Suprapubic skin (tissue), 4 donors: ENCODE measurements at places on chromosomes 6 and 20. TPM values are rescaled to one million over a fixed set of nuclear protein-coding genes. Genes with fewer than 3 reads are reported as not detected.

DNA sequence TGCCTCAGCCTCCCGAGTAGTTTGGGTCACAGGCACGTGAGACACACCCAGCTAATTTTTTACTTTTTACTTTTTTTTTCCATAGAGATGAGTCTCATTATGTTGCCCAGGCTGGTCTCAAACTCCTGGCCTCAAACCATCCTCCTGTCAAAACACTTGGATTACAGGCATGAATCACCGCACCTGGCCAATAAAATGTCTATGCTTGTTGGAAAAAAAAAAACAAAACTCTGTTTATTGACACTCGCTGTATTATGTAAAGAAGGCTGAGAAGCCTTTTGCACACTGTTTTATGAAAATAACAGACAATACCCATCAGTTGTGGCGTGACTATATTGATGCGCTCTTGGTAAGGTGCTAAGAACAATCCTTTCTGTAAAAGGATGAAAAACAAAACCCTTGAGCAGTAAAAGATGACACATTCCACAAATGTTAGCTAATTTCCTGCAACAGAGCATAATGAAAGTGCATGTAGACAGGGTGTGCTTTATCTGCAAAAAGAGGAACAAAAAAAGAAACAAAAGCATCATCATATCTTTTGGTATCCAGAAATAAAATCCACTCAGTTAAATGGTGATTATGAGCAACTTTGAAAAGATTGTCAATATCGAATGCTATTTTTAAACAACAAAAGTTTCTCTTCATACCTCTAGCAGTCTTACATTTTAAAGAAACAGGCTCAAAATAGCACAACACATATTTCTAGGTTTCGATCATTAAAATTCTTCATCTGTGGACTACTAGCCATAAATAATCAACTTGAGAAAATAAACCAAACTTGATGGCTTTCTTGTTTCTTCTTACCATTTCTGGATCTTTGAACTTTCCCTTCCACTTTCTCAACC is 108.3 kb upstream of the PHACTR1 start:
- H3K27ac ChIP-seq, result no peak overlapping the region
- no peak for DNase-seq
- H3K27me3 ChIP-seq, result no peaks in the 10 kb centered on the region
- H3K36me3 ChIP-seq, result no peaks in the 10 kb centered on the region
- peaks cover 16% of the 10 kb centered on the region for H3K4me1 ChIP-seq

GRCh38 chr20:50213531-50214106 is 23.0 kb downstream of the CEBPB start:
- H3K36me3 ChIP-seq, result no peaks in the 10 kb centered on the region
- H3K27ac ChIP-seq, result no peak overlapping the region
- no peaks in the 10 kb centered on the region for H3K27me3 ChIP-seq
- DNase-seq, result no peak
- peaks cover 26% of the 10 kb centered on the region for H3K4me1 ChIP-seq

GRCh38 chr6:89140347-89141156 is 5.3 kb upstream of the PM20D2 start:
- peaks cover 3% of the 10 kb centered on the region for H3K4me1 ChIP-seq
- H3K27ac ChIP-seq, result no peak overlapping the region
- no peak for DNase-seq
- H3K36me3 ChIP-seq, result no peaks in the 10 kb centered on the region
- no peaks in the 10 kb centered on the region for H3K27me3 ChIP-seq
- H3K4me3 ChIP-seq, result no peak overlapping the region

DNA sequence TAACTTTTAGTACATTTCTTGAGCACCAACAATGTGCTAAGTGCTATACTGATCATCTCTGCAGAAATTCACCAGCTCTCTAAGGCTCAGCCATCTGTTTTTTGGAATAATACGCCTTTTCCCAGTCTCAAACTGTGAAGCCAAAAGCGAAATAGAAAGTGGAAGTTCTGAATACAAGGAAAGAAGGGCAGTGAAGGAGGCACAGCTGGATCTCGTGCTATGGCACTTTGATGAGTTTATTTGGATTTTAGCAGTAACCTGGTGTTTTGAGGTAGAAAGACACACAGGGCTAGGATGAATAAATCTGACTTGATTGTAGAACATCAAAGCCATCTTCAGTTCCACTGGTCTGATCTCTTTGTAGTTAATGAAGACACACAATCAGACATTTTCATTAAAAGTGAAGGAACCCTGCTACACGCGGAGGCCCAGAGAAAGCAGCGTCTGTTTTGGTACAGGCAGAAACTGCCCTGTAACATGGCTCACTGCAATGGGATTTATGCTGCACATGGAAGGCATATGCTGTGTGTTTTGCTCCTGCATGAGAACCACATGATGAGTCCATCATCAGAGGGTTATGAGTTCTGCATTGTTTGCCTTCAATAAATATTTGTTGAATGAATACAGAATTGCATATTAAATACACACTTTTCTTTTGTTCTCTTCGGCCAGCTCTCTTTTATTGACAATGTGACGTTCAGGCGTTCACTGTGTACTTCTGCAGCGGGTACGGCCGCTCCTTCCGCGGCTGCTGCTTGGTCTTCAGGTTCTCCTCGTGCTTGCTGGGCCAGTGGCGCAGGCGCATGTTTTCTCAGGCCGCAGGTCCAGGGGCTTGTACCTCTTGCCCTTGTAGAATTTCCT is 100.9 kb downstream of the PREP start:
- H3K36me3 ChIP-seq, result peaks cover 24% of the 10 kb centered on the region
- no peak overlapping the region for H3K4me3 ChIP-seq
- H3K27ac ChIP-seq, result no peak overlapping the region
- no peaks in the 10 kb centered on the region for H3K4me1 ChIP-seq
- H3K27me3 ChIP-seq, result no peaks in the 10 kb centered on the region

- no peaks in the 10 kb centered on the region for H3K36me3 ChIP-seq
- H3K27me3 ChIP-seq, result peaks cover 25% of the 10 kb centered on the region
- no peak overlapping the region for H3K27ac ChIP-seq
These were observed 2.0 kb downstream of the MYB start for GRCh38 chr6:135183002-135183531.

GRCh38 chr6:113574147-113574546 is 283.0 kb upstream of the MARCKS start:
- H3K36me3 ChIP-seq, result no peaks in the 10 kb centered on the region
- no peaks in the 10 kb centered on the region for H3K27me3 ChIP-seq
- H3K27ac ChIP-seq, result no peak overlapping the region
- no peak for DNase-seq

- no peak overlapping the region for H3K27ac ChIP-seq
- H3K36me3 ChIP-seq, result no peaks in the 10 kb centered on the region
- H3K4me1 ChIP-seq, result no peaks in the 10 kb centered on the region
- H3K27me3 ChIP-seq, result no peaks in the 10 kb centered on the region
These were observed 12.4 kb upstream of the KIAA0408 start for GRCh38 chr6:127471379-127472255.

DNA sequence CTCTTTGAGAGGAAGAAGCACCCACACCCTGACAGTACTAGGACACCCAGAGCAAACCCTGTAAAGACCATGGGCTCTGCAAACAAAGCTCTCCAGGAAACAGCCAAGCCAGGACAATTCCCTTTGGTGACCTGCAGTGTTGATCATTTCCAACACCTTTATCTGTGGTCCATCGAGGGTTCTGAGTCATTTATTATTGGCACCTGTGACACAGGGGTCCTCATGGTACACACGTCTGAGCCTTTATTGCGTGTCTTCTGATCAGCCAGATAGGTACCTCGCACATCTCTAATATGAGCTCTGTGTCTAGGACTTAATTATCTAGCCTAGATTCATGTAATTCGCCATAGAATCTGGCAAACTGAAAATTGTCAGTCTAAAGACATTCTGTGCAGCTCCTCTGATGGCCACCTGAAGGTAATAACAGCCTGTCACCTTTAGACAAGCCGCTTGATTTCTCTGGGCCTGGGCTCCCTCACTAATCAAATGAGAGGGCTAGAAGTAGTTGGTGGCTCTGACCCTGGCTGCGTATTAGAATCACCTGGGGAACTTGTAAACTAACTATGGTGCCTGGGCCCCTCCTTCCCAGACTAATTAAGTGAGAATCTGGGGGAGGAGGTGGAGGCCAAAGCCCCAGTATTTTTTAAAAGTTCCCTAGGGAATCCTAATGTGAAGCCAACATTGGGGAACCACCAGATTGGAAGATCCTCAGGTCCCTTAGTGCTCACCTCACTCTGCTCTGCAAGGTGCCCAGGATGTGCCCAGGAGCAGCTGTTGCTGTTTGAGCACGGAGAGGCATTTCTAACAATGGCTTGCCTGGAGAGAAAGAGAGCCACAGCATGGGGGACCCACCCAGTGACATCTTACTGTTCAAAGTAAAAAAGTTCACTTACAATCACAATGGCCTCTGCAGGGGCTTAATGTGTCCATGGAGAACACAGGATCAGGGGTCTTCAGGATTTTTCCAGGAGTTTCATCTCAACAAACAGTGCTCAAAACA is 122.0 kb upstream of the ARID1B start:
- H3K27ac ChIP-seq, result no peak overlapping the region
- DNase-seq, result no peak
- H3K27me3 ChIP-seq, result no peaks in the 10 kb centered on the region
- no peaks in the 10 kb centered on the region for H3K36me3 ChIP-seq
- H3K4me3 ChIP-seq, result no peak overlapping the region

GRCh38 chr6:100320686-100321085 is 144.0 kb downstream of the SIM1 start:
- no peaks in the 10 kb centered on the region for H3K36me3 ChIP-seq
- H3K4me1 ChIP-seq, result no peaks in the 10 kb centered on the region
- no peak overlapping the region for H3K4me3 ChIP-seq
- no peak overlapping the region for H3K27ac ChIP-seq

DNA sequence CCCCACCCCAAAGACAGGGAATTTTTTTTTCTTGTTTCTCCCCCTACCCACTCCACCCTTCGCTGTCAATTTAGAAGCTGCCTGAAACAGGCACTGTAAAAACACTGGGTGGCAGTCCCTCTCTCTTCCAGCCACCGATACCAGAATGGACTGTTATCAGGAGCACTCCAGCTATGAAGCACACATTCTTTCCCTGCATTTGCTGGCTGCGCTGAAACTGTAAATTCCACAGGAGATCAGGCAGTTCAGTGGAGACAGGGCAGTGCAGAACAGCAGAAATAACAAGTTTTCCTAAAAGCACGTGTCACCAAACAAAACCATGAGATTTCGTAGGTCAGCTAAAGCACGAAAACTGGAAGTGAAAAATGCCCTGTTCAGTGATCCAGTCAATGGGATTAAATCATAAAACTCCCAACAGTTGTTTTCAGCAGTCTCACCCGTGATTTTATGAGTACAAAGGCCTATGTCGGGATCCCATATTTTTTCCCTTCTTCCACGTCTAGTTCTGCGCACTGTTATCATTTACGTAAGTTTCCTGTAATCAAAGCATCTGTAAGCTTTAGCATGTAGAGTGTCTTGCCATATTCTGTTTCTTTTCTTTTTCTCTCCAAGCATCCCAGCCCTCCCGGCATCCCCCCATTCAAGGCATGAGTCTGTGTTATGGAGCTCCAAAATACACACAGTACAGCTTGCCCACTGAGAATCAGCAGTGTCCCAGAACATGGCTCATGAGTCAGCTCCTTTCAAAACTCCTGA is 359.9 kb upstream of the EPHA7 start:
- H3K27ac ChIP-seq, result no peak overlapping the region
- H3K36me3 ChIP-seq, result no peaks in the 10 kb centered on the region
- no peaks in the 10 kb centered on the region for H3K4me1 ChIP-seq

GRCh38 chr20:23151885-23152284 is 65.8 kb upstream of the CD93 start:
- H3K4me1 ChIP-seq, result peaks cover 63% of the 10 kb centered on the region
- no peak overlapping the region for H3K4me3 ChIP-seq
- no peaks in the 10 kb centered on the region for H3K36me3 ChIP-seq

DNA sequence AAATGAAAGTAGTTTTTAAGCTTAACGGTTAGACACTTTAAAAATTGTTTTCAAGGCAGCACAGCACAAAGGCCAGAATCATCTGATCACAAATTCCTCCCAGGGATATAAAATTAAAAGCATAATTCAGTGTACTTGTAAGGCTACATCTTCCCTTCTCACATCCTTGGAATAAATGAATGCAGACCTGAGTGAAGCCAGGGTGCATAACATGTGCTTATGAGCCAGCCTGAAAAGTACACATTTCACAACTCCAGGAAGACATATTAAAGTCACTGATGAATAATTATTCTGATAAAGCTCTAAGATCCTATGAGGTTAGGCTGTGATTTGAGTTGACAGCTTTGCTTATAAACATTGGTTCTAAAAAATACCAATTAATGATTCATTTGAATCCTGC is 163.6 kb downstream of the BTBD9 start:
- no peak overlapping the region for H3K4me3 ChIP-seq
- no peaks in the 10 kb centered on the region for H3K4me1 ChIP-seq
- DNase-seq, result no peak
- no peaks in the 10 kb centered on the region for H3K27me3 ChIP-seq

DNA sequence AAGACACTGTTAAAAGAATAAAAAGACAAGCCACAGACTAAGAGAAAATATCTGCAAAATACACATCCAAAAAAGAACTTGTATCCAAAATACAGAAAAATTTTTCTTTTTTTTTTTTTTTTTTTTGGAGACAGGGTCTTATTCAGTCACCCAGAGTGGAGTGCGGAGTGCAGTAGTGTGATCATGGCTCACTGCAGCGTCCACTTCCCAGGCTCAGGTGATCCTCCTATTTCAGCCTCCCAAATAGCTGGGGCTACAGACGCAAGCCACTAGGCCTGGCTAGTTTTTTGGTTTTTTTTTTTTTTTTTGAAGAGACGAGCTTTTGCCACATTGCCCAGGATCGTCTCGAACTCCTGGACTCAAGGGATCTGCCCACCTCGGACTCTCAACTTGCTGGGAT is 3.1 kb downstream of the ZUP1 start:
- H3K4me1 ChIP-seq, result peaks cover 34% of the 10 kb centered on the region
- H3K27ac ChIP-seq, result no peak overlapping the region
- no peak overlapping the region for H3K4me3 ChIP-seq
- no peak for DNase-seq

- H3K36me3 ChIP-seq, result peaks cover 28% of the 10 kb centered on the region
- no peak for DNase-seq
- H3K4me3 ChIP-seq, result no peak overlapping the region
These were observed 37.8 kb downstream of the CD109 start for GRCh38 chr6:73733791-73734190.

GRCh38 chr20:23939641-23940040 is 48.9 kb downstream of the GGTLC1 start:
- no peak overlapping the region for H3K27ac ChIP-seq
- no peaks in the 10 kb centered on the region for H3K27me3 ChIP-seq
- no peak for DNase-seq
- H3K4me3 ChIP-seq, result no peak overlapping the region

DNA sequence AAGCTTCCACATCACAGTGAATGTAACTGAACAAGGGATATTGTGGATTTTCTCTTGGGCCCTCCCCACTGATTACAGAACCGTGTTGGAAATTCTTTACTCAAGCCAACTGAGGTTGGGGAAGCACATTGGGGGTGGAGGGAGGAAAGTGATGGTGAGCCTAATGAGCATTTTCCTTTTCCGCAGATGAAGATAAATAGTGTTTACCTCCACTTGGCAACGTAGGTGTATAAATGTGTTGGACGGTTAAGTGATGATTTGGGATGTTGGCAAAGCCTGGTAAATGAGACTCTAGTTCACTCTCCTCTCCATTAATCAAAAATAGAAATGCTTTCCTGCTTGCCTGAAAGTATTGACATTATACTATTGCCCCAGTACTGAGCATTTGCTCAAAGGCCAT is 27.1 kb upstream of the NRN1 start:
- H3K4me3 ChIP-seq, result no peak overlapping the region
- no peaks in the 10 kb centered on the region for H3K36me3 ChIP-seq

The SLC17A2 gene
- not detected for total RNA-seq

The TXLNB gene
- total RNA-seq, result 0.10 TPM

The GSTA1 gene
- not detected for total RNA-seq

The ARMC2 gene
- 2.8 TPM for total RNA-seq

The HLA-C gene
- 106 TPM for total RNA-seq
